G401 (cell line): ENCODE measurements at places on chromosomes 2 and 18.

GRCh38 chr2:207897541-207898353 is 127.6 kb downstream of the PLEKHM3 start:
- no peak for DNase-seq

DNA sequence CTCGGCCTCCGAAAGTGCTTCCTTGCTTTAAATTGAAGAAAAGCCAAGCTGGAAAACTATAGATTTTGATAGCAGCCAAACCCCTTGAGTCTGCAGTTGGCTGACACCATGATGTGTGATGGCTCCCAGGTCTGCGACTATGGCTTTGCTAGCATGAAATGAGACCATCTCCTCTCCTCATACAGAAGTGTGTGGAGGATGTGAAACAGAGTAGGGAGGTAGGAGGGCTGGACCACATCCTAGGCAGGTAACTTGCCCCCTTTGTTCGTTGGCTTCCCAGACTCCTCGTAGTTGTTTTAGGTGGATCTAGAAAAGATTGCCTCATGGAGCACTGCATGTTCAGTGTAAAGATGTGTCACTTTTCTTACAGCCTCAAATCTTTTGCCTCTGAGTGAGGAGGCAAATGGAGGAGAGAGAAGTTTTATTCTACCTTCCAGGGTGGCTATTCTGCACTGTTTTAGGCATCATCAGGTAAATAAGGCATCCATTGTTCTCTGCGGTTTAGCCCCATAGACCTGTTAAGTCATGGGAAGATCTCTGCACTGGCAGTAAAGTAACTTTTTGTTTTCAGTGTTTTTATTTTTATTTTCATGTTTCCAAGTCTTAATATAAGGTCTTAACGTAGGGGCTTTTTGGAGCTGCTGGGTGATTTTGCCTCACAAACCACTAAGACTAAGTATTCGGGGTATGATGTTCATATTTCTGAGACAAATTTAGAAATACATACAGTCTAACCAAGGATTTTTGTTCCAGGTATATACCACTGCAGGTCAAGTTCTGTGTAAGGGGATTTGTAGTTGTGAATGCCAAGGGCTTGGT is 40.1 kb downstream of the MGAT5 start:
- no peak for DNase-seq

DNA sequence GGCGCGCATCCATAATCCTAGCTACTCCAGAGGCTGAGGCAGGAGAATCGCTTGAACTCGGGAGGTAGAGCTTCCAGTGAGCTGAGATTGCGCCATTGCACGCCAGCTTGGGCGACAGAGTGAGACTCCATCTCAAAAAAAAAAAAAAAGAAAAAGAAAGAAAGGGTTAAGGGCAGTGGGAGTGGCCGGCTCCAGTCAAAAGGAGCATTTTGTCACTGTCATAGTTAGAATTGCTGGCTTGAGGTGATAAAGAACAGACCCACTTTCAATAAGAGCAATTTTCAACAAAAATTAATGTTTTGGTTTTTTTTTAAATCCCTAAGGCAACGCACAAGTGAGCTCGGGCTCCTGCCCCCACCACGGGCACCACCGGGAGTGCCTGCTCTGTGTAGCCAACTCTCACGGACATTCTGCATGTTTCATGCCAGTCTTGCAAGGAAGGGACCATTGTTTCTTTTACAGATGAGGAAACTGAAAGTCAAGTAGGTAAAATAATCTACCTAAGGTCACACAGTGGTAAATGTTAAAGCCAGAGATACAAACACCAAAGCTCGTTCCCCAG is 8.5 kb downstream of the CIB4 start:
- no peak for DNase-seq

DNA sequence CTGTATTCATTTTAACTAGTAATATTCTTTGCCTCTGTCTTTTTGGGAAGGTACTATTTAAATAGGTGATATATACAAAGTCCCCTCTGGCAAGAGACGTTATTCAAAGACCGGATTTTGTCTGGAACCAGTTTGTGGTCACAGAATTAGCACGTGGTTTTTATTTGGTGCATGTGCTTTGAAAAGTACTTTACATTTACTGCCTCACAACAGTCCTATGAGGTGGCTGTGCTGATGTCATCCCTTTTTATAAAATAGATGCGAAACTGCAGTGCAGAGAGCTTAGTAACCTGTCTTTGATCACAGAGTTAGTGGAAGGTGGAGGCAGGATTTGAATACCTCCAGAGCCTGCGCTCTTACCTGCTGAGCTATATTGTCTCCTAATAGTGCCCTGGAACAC is 4.0 kb downstream of the LPIN1 start:
- peak; percentile 19 for DNase-seq

DNA sequence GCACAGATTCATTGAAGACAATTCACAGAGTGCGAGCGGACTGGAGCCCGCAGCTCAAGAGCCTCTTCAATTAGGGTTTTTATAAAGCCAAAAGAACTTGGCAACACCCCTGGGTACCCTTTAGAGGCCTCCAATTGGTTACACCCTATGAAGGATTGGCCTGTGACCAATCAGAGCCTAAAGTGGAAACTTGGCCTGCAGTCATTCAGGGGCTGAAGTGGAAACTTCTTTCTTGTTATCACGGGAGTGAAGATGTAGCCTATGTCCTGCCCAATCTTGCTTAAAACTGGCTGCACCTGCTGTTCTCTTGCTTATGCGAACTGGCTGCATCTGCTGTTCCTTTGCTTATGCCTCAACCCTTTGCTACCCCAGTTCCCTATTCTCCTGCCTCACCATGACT is 1.8 kb upstream of the HJURP start:
- DNase-seq, result no peak

- DNase-seq, result peak; percentile 53
These were observed 698.3 kb downstream of the NRXN1 start for GRCh38 chr2:50333529-50334228.

DNA sequence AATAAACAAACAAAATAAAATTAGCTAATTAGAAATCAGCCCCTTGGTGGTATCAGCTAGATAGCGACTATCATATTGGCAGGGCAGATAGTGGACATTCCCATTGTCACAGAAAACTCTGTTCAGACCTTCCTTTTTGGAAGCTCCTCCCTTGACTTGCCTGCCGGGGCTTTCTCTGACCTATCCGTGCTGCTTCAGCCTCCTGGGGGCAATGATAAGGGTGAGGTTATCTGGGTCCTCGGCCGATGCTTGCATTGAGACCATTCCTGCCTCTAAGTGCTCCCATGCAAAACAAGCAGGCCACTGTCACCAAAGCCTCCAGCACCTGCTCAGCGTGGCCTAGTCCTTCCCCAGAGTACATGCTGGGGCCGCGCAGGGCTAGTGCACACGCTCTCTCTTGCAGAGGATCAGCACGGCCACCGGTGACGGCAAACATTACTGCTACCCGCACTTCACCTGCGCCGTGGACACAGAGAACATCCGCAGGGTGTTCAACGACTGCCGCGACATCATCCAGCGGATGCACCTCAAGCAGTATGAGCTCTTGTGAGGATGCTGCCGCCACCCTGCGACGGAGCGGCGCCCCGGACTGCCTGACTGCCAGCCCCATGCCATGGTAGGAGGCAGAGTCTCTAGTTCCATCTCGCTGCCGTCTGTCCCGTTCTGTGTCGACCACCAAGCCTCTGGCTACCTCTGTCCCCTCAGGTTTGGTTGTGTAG is 27.4 kb downstream of the MPPE1 start:
- no peak for DNase-seq
